Activated CD4-positive, alpha-beta T cell treated with anti-CD3 and anti-CD28 coated beads, Interleukin-2, amount 10 ng/mL, durations not matched to agents 24 days and 14 days (primary cell): ENCODE measurements at places on chromosomes 3 and 15. TPM values are rescaled to one million over a fixed set of nuclear protein-coding genes. Genes with fewer than 3 reads are reported as not detected.

The CSPG4 gene
- total RNA-seq, result not detected in 2 replicates

The PRICKLE2 gene
- not detected in 2 replicates for total RNA-seq

The LAMB2 gene
- not detected in 2 replicates for total RNA-seq

GRCh38 chr3:120685411-120685810, 3.4 kb upstream of the HGD start:
- no peak for DNase-seq

GRCh38 chr3:33218446-33219174, at the start of gene SUSD5:
Gene SUSD5, minus strand, starts transcription at chr3:33218810. Its CDS starts 13 bp downstream, at chr3:33218797.
- DNase-seq, result no peak

The MOBP gene
- total RNA-seq, result not detected in 2 replicates
